ENCODE measurements at places on chromosomes 1 and 21.

DNA sequence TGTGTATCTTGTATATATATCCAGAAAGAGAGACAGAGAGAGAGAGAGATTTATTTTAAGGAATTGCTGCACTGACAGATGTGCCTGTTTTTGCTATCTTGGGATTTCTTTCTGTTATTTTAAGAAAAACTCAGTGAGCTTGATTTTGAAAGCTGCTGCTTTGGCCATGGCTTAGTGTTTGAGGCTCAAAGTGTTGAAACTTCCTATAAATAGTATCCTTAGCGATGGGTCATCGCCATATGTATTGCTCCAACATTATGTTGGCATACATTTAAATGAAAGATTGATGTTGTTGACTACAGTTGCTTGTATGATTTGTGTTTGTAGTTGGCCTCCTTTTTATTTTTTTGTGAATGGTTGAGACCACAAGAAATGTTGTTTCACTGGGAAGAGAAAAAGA is 29.0 kb upstream of the NTPCR start:
- no peak for DNase-seq

DNA sequence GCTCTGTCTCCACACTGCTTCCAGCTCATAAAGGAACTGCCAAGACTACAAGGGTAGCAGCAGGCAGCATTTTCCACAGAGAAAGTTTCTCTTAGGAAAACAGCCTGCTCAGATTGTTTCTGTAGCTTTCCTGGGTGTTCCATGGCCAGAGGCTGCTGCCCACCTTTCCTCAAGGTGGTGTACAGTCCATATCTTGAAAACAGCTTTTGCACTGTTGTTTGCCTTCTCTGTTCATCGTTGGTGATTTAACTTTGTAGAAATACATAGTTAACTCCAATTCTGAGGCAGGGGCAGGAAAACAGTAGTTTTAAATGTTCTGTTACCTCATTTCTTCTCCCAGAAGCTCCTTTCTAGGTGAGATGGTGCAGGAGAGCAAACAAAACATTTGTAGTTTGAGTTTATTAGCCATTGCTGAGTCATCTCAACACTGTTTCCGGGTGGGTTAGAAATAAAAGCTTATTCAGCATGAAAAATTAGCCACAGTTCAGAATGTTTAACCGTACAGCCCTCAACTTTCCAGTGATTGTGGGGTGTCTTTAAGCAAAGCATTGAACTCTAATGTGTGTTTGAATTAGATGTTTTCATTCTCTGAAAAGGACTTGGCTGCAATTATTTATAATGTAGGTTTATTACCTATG is 41.7 kb downstream of the DIP2A start:
- no peak for DNase-seq

GRCh38 chr1:197304638-197305200 is 36.7 kb downstream of the CRB1 start:
- no peak for DNase-seq

DNA sequence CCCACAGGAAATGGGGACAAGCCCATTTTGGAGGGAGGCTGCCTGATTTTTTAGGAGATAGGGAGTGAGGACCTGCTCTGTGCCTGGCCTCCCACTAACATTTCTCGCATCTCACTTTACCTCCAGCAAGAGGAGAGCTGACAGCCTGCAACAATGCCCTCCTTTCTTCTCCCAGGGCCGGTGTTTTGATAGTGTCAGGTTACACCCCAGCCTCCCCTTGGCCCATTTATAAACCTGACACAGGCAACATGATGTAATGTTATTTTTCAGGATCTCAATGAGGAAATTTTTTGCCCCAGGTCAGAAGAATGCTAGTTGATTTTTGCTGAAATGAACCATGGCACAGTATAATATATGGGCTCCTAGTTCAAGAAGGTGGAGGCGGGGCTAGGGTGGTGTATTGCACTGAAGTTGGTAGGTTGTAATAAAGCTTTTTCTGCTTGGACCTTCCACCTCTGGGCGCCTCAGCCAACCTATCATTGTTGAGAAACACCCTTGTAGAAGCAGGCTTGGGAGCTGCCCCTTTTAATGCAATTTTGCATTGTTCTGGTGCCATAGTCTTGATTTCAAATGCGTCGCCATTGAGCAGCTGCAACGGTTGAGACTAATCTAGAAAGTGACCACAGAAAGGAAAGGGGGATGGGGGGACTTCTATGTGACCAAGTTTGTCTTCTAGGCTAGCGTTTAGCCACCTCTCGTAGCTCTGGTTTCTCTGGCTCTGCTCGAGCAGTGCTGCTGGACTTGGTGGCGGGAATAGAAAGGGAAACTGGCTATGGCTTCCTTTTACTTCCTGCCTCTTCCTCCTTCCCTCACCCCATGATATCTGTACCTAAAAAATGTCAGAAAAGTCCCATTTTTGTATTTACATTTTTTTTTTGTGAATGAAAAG is 53.0 kb downstream of the PBX1 start:
- peak; percentile 57 for DNase-seq

DNA sequence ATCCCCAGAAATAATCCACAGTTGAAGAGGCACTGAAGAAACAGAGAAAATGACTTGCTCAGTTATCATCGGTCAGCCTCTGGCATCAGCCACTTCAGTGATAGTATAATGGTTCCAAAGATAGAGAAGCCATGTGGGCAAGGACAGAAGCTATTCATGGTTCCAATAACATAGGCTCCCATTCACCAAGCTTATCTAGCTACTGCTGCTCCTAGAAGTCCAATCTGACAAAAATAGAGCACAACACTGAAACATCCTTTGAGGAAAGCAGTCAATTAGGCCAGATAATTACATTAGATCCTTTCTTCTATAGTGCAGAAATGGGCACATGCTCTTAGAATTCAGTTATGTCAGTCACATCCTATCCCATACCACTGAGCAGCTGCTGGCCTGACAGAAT is 33.5 kb upstream of the CRB1 start:
- no peak for DNase-seq

GRCh38 chr1:114075546-114076242 is 78.0 kb downstream of the SYT6 start:
- DNase-seq: no peak

DNA sequence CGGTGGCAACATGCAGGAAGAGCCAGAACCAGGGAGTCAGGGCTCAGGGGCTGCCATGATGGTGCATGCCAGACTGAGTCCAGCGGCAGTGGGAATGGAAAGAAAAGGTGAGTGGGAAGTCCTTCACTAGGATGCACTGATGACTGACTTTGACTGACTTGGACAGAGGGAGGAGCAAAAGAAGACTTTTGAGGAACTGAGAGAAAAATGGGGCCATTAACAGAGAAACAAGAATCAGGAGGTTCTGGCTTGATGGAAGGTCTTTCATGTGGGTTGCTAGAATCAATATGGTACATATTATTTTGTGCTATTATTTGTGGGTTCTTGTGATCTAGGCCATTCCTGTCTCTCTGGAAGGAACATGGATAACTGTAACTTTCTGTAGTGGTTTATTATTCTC is 454.6 kb upstream of the PROX1 start:
- DNase-seq: no peak

- DNase-seq: no peak
These were observed 103.4 kb upstream of the TIAM1 start for GRCh38 chr21:31447505-31447904.

- DNase-seq: no peak
These were observed 21.4 kb downstream of the FOXO6 start for GRCh38 chr1:41382480-41383090.

DNA sequence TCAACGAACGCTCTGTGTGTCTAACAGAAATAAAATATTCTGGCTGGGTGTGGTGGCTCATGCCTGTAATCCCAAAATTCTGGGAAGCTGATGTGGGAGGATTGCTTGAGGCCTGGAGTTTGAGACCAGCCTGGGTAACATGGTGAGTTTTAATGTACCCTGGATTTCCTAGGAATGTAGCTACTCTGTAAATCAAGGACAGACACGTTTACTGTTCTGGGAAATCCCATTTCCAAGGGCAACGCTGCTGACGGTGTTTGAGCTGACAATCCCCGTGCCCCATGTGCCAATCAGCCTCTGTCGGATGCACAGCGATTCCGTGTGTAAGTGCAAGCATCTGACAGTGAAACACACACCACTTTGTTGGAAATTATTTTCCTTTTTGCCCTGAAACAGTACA is 8.0 kb downstream of the CORT start:
- DNase-seq: no peak

DNA sequence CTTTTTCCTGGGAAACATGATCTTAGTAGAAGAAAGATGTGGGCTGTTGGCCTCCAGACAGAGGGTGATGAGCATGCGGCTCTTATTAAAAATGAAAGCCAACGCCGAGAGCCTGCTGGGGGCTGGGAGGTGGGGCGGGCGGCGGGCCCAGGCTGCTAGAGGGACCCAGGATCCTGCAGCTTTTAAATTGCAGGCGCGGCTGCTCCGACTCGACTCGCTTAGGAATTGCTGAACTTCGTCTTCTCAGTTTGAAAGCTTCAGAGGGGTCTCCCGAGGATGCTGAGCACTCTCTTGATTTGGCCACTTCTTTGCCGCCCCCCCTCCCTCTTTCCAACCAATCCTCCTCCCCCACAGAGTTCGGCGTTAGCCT is 1.2 kb downstream of the AGPAT3 start:
- no peak for DNase-seq

DNA sequence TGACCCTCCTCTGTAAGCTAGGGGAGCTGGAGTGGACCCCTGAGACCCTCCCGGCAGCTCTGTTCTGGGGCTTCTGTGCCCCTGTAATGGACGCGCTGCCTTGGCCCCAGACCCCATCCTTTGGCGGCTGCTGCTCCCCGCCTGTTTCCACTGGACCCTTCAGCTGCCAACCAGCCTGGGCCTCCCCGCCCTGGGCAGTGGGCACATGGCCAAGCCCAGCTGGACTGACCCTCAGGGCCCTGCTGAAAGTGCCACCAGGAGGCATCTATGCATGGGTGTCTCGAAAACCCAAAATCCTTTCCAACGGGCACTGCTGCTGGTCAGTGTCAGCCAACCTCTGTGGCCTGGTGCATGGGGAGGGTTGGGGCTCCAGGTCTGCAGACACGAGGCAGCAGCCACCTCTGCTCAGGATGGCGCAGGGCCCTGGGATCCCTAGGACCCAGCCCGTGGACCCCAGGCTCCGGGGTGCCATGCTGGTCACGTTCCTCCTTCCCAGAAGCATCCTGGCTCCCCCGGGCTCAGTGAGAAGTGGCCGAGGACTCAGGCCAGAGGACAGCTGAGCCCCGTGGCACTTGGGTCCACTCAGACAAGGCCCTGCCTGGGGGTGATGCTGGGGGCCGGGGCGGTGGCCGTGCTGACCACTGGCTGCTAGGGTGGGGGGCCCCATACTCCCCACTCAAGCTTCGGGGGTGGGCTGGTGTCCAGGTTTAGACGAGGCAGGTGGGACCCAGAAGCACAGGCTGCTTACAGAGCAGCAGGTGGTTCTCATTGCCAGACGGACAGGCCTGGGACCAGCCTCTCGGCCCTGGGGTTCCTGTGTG is 46.9 kb downstream of the SLX9 start:
- no peak for DNase-seq

- no peak for DNase-seq
These were observed 187.5 kb downstream of the ADSS2 start for GRCh38 chr1:244264163-244264562.

- no peak for DNase-seq
These were observed 463 bp upstream of the VAMP3 start for GRCh38 chr1:7770669-7770996.

- DNase-seq: peak; percentile 97
These were observed 69.1 kb downstream of the HSF2BP start for GRCh38 chr21:43590194-43590593.

GRCh38 chr1:187122566-187122965 is 293.8 kb downstream of the PLA2G4A start:
- no peak for DNase-seq

DNA sequence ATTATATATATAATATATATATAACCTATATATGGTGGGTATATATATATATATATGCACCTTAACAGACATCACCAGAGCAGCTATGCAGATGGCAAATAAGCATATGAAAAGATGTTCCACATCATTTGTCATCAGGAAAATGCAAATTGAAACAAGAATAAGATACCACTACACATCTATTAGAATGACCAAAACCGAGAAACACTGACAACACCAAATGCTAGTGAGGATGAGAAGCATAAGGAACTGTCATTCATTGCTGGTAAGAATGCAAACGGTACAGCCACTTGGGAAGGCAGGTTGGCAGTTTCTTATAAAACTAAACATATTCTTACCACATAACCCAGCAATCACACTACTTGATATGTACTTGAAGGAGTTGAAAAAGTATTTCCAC is 219.8 kb upstream of the PRMT6 start:
- no peak for DNase-seq

- DNase-seq: no peak
These were observed 18.4 kb upstream of the HMGCL start for GRCh38 chr1:23843644-23844043.

GRCh38 chr1:2415801-2416208 is 3.4 kb upstream of the PEX10 start:
- DNase-seq: no peak

- DNase-seq: peak; percentile 12
These were observed 438.2 kb downstream of the SMYD3 start for GRCh38 chr1:246068619-246069509.

- DNase-seq: no peak
These were observed 362.5 kb upstream of the ADAMTS5 start for GRCh38 chr21:27329255-27329851.

DNA sequence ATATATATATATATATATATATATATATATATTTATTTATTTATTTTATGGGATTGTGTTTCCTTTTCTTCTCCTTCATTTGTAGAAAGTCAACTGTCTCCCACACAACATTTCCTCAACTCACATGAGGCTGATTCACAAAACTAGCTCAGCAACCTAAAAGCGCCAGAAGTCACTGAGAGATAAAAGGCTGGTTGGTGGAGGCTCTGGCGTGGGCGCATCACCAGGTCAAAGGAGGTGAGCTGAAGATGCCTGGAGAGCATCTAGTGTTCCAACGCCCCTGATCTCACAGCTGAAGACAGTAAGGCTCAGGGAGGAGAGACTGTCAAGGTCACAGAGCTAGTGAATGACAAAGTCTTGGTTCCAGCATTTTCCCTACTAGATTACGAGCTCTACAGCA is 78.0 kb downstream of the HLCS start:
- no peak for DNase-seq

GRCh38 chr1:160117709-160118183 is 2.2 kb downstream of the ATP1A2 start:
- no peak for DNase-seq

- DNase-seq: no peak
These were observed 89.4 kb downstream of the OMA1 start for GRCh38 chr1:58457023-58457635.

DNA sequence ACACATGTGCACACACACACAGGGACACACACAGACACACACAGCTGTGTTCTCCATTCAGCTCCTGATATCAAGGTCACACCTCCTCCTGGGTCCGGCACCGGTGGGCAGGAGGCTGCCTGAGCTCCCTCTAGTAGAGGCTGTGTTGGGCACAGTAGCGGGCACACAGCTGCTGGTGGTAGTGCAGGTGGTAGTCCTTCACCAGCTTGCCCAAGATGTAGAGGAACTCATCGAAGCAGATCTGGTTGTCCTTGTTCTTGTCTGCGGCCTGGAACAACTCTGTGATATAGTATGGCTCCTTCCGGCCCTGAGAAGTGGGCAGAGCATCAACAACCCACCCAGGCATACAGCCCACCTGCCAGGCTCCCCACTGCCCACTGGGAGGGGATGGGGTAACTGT is 5.6 kb upstream of the S100A8 start:
- DNase-seq: no peak

GRCh38 chr1:184389446-184389845 is 2.6 kb downstream of the C1orf21 start:
- no peak for DNase-seq

- DNase-seq: no peak
These were observed 9.3 kb downstream of the HES2 start for GRCh38 chr1:6410248-6410893.

GRCh38 chr1:69319287-69319686 is 248.4 kb upstream of the LRRC7 start:
- no peak for DNase-seq
